ENCODE measurements at places on chromosomes 16 and 17.

DNA sequence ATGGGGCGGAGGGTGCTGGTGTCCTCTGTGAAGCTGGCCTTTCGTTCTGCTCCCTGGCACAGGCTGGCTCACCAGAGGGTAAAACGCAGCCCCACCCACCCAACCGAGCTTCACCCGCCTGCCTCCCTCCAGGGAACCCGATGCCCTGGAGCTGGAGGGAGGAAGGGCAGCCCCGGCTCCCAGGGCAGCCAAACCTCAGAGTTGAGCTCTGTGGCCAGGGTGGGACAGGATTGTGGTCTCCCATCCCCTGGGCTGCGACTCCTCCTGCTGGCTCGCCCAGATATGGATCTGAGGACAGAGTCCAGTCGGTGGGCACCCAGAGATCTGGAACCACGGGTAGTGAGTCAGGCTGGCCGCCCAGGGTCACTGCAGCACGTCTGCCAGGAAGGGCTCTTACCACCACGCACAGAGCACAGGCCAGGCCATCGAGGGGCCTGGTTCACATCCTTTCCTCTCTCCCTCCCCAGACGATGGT lies 42.6 kb upstream of the CHMP6 start:
- DNase-seq, result no peak

DNA sequence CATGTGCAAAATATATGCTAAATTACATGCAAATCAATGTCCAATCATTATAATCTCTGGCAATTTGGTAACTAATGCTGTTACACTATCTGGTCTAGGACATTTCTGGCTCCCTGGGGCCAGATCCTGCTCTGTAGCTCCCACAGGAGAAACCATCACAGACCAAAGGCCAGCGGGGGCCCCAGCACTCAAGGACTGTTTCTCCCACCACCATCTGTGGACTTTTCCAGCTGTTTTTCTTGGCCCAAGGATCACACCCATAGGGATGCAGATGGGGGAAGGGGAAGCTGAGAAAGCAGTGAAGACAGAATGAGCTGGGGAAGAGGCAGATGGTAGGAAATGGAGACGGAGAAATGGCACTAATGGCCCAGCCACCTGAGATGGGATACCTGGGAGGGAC lies at the start of gene HIGD1B:
Gene HIGD1B, plus strand, starts transcription at position 298 of the 400 bp plus-strand sequence. CDS start 270 bp downstream, outside the sequence.
- DNase-seq, result no peak

DNA sequence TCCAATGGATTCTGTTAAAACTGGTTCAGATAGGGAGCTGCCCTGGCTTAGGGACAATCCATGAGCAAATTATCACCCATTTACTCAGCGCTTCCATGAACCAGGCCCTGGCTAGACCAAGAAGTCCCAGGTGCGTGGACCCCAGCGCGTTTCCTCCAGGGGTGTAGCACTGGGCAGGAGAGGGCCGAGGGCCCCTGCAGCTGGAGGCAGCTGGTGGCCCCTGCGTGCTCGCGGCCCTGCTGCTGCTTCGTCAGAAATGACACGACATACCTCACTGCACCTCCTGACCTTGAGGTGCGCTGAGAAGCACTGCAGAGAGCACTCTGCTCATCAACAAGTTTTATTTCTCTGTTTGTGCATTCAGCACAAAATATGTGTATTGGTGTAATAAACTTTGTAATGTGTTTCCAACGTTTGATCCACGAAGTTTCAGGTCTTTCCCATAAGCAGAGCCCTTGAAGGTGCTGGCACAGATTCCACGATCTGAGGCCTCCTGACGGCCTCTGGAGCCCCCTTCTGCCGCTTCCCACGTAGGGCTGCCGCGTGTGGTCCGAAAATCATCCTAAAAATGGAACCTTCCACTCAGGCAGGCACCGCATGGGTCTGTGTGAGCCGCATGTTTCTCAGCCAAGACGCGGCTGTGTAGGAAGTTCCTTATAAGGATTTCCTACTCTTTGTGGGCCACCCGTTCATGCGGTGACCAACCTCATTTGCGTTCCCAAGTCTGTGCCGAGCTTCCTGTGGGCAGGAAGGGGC lies 50.8 kb upstream of the ZCCHC14 start:
- no peak for DNase-seq

GRCh38 chr17:10224582-10225195 lies 26.3 kb upstream of the GAS7 start:
- DNase-seq, result no peak
